A673 (cell line): ENCODE measurements at places on chromosomes 3 and 15.
A peak's percentile ranks its signal among the peaks of the same experiment; 100 is the strongest.

- no peak for DNase-seq
Observed at GRCh38 chr3:32759342-32759741, 58.5 kb upstream of the TRIM71 start.

- DNase-seq: peak; percentile 25
Observed at GRCh38 chr15:47588958-47589357, 128.3 kb upstream of the SEMA6D start.

- DNase-seq: no peak
Observed at GRCh38 chr3:196651819-196652218, 12.3 kb downstream of the NRROS start.

DNA sequence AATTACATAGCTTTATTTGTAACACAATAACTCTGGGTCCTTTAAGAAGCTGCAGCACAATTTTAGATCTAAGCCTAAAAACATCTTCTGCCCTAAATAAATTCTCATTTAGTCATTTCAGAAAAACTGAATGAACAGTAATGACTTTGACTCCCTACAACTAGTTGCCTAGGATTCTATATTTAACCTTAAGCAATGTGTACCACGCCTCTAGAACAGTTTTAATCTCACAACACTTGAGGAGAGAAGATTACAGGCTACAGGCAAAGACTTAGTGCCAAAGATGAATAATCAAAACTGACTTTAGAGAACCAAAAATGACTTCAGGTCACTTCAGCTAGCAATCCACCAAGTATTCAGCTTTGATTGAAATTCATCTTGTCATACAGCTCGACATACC is 192.8 kb downstream of the ULK4 start:
- no peak for DNase-seq
